DND-41 (cell line): ENCODE measurements at places on chromosomes 6 and 20.

GRCh38 chr6:137016356-137016755, 28.4 kb downstream of the IL20RA start:
- DNase-seq, result no peak
- H3K27me3 ChIP-seq, result peaks cover 39% of the 10 kb centered on the region
- H3K36me3 ChIP-seq, result no peaks in the 10 kb centered on the region

DNA sequence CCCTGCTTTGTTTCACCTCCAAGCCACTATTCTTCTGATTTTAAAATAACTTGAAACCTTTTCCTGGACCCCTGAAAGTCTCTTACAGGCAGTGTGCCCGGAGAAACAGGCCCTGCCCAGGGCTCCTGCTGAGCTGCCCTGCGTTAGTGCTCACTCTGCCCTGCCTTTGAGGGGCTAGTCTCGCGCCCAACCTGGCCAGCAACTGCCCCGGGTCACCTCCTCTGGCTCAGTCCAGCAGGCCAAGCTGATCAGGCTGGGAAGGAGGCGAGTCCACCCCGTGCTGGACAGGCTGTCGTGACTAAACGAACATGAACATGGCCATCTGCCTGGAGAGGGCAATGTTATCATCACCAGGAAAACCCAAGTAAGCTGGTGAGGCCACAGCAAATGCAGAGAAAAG, 245.4 kb downstream of the ANKRD60 start:
- H3K27ac ChIP-seq, result no peak overlapping the region
- H3K4me3 ChIP-seq, result no peak overlapping the region
- peaks cover 14% of the 10 kb centered on the region for H3K27me3 ChIP-seq
- no peaks in the 10 kb centered on the region for H3K36me3 ChIP-seq

- peaks cover 77% of the 10 kb centered on the region for H3K36me3 ChIP-seq
- no peak overlapping the region for H3K27ac ChIP-seq
- H3K4me3 ChIP-seq, result no peak overlapping the region
- H3K27me3 ChIP-seq, result no peaks in the 10 kb centered on the region
Measured at GRCh38 chr20:21352703-21353102, 44.6 kb downstream of the NKX2-4 start.

DNA sequence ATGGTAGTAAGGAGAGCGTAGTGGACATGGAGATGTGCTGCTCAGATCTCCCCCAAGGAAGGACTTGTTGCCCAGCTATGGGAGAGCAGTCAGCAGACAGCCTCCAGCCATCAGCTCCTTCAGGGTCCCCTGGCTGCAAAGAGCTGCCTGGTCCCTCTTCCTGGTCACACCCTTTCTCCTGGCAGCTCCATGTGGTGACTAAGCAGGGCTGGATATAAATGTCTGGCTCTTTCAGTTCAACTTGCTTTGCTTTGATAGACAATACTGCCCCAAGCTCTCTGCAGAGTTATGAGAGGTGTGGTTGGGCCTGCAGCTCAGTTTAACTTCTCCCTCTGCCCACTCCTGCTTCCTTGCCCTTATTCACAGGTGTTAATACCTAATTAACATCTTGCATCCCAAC, 64.1 kb upstream of the DDR1 start:
- H3K36me3 ChIP-seq, result no peaks in the 10 kb centered on the region
- DNase-seq, result no peak

DNA sequence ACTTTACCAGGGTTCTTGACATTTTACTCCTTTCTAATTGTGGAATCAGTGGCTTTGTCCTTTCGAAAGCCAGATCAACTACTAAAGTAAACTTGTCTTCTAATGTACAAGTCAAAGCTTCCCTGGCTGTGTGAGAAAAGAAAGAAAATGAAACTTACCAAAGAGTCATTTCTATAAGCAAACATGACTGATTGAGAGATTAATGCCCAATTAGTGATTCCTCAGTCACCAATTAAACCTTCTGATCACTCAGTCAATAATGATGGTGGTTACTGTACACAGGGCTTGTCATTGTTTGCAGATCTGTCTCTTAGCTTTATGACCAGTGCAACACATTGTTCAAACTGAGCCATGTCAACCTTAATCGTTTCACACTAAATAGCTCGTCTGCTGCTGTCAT, 1168.4 kb upstream of the CITED2 start:
- H3K4me3 ChIP-seq, result no peak overlapping the region
- no peaks in the 10 kb centered on the region for H3K4me1 ChIP-seq
- no peak for DNase-seq

DNA sequence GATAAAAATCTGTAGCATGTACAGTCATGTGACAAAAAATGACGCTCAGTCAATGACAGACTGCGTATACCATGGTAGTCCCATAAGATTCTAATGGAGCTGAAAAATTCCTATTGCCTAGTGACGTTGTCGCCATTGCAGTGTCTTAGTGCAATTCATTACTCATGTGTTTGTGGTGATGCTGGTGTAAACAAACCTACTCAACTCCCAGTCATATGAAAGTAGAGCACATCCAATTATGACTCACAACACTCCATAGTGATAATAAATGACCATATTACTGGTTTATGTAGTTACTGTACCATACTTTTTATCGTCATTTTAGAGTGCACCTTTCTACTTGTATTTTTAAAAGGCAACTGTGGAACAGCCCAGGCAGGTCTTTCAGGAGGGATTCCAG, 45.0 kb downstream of the TFAP2A start:
- H3K27ac ChIP-seq, result no peak overlapping the region
- no peaks in the 10 kb centered on the region for H3K4me1 ChIP-seq
- no peak overlapping the region for H3K4me3 ChIP-seq
- no peak for DNase-seq
- no peaks in the 10 kb centered on the region for H3K36me3 ChIP-seq
